Urinary bladder (tissue), 4 donors: ENCODE measurements at places on chromosomes 5 and 9. TPM values are rescaled to one million over a fixed set of nuclear protein-coding genes. Genes with fewer than 3 reads are reported as not detected.

GRCh38 chr9:35254984-35255857, 93.4 kb downstream of the UNC13B start:
- DNase-seq = no peak

DNA sequence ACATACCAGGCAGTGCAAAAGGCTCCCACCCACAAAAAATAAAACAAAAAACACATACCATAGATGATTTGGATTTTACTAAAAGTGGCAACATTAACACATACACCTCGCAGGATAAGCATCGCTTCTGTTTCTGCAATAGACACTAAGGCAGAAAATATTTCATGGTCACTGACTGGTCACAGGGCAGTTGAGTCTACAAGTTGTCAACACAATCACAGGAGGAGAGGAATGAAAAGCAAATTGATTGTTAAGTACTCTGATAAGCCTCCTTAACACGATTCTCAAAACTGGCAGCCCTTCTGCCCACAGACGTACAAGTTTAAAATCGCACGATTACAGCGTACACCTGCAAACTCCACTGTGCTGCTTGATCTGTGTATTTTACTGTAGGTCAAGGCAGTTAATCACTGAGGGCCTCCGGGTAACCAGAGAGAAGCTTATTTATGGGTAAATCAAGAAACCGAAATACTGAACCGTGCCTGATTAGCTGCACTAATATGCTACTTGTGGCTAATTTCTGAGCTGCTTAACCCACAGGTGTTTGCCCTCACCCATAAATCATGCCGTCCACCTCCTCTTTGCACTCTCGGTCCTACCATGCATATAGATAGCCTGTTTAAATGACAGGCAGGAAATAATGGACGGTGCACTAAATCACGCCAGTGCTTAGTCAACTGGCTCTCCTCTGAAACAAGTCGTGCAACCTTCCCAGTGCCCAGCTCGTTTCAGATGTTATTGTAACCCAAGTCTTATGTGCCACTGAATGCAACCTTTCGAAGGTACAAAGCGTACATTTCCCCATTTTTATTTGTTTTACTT, 659.4 kb upstream of the ADAMTS16 start:
- no peak for DNase-seq

DNA sequence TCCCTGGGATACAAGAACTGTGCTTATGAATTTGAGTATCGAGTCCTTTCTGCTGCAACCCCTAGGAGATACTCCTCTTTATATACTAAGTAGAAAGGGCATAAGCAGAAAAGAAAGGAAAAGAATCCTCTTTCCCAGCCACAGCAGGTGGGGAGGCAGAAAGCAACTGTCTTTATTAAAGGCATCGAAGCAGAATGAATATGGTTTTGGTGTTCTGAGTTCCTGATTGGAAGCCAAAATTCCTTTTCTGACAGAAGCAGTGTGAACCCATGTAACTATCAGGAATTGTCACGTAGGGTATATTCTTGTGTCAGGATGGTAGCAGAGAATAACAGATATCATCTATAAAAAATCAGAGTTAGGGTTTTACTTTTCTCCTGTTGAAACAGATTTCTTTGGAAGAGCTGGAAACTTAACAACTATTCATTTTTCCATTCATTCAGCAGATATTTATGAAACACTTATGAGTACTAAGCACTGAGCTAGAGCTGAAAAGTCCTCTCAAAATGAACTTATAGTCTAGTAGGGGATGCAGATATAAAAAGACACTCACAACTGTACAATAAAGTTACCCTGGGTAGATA, 96.5 kb upstream of the LHFPL2 start:
- DNase-seq = no peak

GRCh38 chr9:134358662-134359319, 32.5 kb downstream of the RXRA start:
- DNase-seq = no peak

DNA sequence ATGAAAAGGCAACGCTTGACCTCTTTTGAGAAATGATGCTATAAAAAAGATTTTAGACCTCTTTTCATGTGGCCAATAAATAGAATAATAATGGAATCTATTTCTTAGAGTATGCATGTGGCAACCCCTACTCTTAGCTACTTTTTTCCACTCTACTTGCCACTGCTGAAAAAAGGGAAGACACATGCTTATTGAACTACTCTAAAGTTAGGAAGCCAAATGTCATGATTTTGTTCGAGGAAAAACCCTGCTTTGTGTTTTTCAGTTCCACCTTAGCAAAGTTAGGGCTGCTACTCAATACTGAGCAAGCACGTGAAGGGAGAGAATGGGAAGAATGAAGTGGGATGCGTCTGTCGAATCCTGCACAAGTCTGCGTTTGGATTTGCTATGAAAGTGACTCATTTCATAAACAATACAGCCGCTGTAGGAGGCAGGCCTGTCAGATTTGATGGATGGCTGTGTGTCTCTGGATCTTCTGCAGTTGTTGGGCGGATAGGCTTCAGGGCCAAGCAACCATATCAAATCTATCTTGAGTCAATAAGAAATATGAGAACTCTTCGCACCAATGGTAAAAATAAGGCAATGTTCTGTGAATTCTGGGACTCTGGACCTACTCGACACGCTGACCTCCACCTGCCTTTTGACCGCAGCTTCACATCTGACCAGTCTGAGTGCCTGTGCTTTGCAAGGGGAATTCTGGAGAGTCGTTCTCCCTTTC, 333.6 kb downstream of the PIK3R1 start:
- no peak for DNase-seq

DNA sequence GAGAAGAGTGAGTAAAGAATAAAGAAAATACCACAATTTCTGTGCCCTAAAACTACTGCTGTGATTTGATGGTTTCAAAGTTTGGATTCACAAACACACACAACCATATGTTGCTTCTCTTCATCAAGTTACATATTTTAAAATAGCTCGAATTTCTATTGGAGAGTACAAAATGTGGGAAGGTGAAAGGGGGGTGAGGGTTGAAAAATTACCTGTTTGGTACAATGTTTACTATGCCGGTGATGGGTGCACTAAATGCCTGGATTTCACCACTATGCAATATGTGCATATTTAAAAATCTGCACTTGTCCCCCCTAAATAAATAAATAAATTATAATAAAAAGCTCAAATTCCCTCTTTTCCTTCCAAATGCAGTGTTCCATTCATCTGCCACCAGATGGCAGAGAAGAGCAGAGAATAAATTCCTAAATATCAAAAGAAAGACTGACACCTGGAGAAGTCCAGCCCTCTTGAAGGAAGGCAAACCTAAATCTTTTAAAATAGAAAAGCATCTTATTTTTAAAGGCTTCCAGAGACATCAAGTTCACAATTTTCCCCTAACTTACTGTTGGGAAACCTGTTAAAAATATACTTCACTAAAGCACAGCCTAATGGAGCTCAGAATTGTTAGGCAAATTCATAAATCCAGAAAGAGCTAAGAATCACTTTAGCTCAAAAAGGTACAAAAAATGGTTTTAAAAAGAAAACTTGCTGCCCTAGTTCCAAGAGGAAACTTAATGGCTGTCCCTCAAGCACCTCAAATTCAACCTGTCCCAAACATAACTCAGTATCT, 24.8 kb upstream of the HNRNPA0 start:
- no peak for DNase-seq

DNA sequence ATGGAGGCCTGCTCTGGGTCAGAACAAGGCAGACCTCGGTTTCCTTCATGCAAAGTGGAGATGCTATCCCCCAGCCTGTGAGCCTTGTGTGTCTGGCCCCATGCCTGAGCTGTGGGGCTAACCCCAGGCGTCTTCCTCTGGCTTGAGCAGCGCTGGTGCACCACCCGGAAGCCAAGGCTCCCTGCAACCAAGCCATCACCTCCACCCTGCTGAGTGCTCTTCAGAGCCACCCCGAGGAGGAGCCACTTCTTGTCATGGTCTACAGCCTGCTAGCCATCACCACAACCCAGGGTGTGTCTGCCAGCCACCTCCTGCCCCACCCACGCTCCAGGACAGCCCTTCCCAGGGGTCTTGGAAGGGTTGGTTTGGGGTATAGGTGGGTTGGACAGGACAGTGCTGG, 16.2 kb downstream of the REXO4 start:
- no peak for DNase-seq

DNA sequence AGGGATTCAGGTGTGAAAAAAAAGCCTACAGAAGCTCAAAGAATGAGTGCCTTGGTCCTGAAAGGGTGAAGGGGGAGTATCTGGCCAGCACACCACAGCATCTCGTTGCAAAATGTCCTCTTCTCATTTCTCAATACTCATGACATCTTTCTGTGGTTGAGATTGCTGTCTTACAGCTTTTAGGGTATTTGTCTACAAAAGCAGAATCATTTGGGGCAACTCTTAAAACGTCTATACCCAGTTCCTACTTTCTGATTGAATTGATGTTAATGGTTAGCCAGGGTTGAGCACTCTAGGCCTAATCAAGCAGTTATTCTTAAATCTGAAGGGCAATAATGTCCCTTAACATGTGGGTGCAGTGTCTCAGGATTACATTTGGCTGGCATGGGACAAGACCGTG, 21.2 kb upstream of the PCSK5 start:
- no peak for DNase-seq

DNA sequence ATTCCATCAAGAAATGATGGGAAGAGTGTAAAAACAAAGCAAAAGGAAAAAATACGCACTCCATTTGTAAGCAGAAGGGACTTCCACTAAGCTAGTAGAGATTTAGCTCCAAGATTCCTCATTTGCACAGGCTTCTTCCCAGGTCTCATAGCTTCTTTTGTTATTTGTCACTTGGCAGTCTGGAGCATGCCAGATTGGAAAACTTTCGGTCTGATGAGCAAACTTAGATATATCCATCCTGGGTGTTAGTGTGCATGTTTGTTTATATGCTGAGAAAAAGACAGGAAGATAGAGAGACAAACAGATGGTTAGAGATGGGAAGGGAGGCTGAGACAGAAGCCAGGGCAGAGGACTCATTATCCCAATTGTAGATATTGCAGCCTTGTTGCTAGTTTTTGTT, 1644.5 kb upstream of the NUDT12 start:
- no peak for DNase-seq

Gene TLX3
- 0.32 TPM for total RNA-seq

Gene ASPN
- total RNA-seq = 298 TPM

Gene SPINK4
- not detected for total RNA-seq

Gene ZNF474
- 0.21 TPM for total RNA-seq

Gene GHR
- 34.6 TPM for total RNA-seq

Gene ECSCR
- 23.8 TPM for total RNA-seq
